Testis (tissue), 5 donors: ENCODE measurements at places on chromosomes 1 and 21. TPM values are rescaled to one million over a fixed set of nuclear protein-coding genes. Genes with fewer than 3 reads are reported as not detected.

The CLCA1 gene
- total RNA-seq: 0.12 TPM

DNA sequence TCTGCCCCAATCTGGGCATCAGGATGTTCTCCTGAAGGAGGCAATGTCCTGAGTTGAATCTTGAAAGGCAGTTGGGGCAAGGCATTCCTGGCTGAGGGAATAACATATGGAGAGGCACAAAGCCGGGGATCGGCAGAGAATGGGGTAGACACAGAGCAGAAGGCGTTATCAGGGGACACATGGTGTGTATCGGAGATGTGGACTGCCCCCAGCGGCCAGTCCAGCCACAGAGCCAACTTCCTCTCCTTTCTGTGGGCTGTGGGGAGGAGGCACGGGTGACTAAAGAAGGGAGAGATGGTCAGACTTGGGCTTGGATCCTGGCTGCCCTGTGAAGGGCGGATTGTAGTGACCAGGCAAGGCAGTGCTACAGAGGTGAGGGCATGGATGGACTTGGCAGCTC is 32.1 kb downstream of the FOXD2 start:
- DNase-seq: no peak

- no peak for DNase-seq
Observed at GRCh38 chr1:59079434-59080140, 217.3 kb upstream of the FGGY start.

DNA sequence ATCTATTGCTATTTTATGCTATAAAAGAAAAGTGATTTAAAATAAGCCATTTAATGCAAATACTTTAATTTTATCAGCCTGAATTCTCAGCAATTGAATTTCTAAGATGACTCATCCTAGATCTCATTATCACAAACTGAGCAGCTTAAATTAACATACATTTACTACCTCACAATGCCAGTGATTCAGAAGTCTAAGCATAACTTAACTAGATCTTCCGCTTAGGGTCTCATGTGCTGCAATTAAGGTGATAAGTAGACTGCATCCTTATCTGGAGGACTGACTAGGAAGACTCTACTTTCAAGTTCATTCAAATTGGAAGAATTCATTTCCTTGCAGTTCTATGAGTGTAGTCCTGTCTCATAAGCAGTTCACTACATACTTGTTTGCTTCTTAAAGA is 286.6 kb downstream of the COL11A1 start:
- no peak for DNase-seq

DNA sequence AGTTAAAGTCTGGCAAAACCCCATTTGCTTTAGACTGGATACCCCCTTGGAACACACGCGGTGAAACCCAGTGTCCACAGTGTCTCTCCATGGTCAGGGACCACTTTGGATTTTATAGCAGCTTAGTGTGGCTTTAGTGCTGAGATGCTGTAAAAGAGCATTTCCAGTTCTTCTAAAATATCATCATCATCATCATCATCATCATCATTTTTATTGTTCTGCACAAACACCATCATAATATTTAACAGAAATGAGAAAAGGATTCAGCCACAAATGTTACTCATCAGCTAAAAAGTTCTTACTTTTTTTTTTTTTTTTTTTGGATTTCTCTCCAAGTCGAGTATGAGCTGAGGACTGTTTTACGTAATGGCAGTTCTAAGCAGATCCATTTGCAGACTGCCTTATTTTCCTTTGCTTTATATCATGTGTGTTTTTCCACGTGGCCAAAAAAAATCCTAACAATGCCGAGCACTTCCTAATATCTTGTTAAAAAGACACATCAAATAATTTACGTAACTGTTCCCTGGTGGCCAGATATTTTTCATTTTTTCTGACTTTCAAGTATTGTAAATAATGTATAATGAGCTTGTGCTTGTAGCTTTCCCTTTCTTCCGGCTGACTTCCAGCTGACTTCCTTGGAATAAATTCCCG is 62.8 kb downstream of the EVA1C start:
- no peak for DNase-seq

The TMPRSS3 gene
- total RNA-seq: not detected

DNA sequence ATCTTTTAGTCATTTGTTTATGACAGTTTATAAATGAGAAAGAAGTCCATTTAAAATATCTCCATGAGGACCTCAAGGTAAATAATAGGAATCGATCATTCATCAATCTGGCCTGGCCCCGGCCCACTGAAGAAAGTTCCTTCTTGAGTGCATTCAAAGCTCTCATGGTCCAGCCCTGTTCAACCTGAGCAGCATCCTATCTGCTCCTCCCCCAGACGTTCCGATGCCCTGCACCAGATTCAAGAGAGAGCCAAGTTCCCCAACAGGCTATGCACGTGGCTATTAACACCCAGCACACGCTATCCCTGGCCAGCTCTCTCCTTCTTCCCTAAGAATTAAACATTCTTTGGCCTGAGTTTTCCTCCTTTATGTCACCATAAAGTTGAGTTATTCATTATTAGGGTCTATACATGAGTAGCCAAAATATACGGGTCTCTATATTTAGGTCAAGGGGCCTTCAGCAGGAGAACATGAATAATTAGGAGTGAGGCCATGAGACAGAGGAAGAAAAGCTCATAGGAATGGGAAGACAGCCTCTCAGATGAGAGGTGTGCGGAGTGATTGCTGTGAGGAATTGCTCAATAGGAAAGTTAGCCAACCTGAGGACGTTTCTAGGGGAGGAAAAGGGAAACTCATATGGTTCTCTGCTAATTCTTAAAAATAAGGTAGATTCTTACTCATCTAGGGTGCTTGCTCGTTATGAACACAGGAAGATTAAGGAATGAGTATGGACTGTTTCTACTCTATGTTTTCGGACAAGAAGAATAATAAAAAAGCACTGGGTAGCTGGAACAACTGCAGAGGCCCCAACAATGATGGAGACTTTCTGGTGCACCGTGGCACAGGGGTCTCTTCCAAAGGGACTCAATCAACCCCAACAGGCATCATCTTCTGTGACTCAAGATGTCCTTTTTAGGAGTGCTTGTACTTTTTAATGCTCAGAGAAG is 23.6 kb downstream of the RUNX1 start:
- no peak for DNase-seq

The ERG gene
- 8.0 TPM for total RNA-seq

GRCh38 chr1:94326329-94326728 is 88.9 kb upstream of the ARHGAP29 start:
- DNase-seq: no peak

DNA sequence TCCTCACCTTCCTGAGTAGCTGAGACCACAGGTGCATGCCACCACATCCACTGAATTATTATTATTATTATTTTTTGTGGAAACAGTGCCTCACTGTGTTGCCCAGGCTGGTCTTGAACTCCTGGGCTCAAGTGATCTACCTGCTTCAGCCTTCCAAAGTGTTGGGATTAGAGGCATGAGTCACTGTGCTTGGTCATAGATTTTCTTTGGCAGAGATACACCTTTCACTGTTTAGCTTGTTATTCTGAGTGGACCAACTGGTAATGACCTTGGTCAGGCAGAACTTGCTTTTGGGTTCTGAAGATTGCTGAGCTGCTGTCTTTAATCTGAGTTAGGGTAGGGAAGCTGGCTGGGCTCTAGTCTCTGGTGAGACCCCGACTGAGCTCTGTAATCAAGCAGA is 66.8 kb downstream of the DNAH14 start:
- DNase-seq: no peak
